ENCODE measurements at places on chromosomes 1 and 21.

DNA sequence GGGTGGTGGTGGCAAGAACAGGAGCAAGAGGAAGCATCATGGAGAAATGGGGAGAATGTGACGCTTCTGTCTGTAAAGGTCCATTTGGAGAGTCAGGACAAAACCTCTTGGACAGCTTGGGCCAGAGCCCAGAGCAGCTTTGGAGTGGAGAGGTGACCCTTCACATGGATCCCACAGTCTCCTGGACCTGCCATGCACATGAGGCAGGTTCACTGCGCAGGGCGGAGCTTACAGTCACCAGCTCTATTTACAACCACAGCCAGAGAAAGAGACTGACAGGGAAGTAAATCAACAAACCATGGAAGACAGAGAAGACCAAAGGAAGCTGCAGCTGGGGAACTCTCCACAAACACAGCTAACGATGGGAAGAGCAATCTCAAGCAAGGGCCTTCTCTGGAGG, 828 bp upstream of the RGS8 start:
- no peak for DNase-seq

- no peak for DNase-seq
Observed at GRCh38 chr1:35481229-35481628, 76.0 kb downstream of the KIAA0319L start.

DNA sequence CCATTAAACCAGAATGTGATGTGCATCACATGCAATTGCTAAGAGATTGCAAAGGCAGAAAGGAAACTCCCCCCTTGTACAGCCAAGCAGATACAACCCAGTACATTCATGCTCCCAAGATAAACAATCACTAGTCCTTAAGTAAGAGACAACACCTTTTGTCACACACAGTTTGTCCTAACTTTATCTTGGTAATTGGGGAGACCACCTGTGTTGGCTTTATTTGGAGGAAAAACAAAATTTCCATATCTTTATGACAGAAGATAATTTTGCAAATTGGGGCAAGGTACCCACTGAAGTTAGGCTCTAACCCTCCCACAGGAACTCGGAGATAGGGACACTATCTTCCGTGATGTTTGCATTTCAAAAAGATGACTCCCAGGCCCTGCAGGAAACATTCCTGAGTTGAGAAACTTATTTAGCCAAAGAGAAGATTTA, 175.0 kb upstream of the TNR start:
- no peak for DNase-seq

DNA sequence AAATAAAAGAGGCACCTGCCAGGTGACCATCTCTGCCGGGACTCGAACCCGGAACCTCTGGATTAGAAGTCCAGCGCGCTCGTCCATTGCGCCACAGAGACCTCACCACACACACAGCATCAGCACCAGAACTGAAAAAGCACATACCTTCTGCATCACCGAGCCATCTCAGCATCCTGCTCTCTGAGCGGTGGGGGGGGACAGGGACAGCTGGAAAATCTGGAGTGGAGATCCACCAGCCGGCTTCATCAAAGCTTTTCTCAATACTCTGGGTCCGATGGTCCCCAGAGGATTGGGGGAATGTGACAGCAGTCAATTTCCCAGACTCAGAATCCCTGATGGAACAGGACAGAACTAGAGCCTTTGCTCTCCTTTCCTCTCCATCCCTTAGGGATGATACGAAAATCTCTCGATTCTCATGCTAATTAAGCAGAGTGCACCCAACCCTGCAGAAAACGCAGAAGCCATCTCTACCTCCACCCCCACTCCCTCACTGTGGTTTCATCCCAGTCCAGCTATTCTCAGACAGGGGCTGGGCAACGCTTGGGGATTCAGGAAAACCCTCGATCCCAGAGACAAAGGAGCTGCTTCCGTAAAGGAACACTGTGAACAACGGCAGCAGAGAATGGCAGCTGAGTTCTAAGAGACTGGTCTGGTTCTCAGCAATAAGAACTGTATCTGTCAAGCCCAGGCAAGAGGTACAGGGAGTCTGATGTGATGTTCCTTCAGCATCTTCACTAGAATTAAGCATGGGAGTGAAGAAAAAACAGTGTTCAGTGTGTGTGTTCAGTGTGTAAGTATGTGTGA, 29.6 kb upstream of the CADM3 start:
- DNase-seq: no peak

- no peak for DNase-seq
Observed at GRCh38 chr1:53183095-53183990, 13.3 kb upstream of the CPT2 start.

DNA sequence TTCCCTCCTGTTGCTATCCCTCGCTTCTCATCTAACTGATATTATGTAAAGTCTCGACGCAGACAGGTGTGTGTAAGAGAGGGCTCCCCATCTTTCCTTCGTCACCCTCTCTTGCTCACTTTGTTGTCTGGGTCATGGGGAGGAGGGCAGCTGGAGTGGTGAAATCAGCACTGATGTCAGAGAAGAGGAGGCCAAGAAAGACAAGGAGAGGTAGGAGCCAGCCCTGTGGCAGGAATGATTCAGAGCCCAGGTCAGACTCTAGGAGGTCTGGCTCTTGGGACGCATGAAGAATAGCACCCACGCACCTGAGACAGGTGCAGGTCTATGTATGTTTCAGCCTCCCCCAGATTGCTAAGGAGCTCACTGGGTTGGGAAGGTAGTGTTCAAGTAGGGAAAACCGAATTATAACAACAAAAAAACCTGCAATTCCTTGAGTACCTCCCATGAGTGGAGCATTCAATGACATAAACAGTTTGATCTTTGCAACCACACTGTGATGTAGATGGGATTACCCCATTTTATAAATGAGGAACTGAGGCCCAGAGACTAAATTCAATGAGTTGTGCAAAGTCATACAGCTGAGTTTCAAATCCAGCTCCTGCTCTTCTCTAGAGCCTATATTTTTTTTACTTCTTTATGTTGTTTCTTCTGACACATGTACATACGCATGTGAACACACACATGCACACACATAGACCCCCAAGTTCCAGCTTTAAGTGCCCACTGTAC, 10.4 kb downstream of the NUAK2 start:
- DNase-seq: no peak

DNA sequence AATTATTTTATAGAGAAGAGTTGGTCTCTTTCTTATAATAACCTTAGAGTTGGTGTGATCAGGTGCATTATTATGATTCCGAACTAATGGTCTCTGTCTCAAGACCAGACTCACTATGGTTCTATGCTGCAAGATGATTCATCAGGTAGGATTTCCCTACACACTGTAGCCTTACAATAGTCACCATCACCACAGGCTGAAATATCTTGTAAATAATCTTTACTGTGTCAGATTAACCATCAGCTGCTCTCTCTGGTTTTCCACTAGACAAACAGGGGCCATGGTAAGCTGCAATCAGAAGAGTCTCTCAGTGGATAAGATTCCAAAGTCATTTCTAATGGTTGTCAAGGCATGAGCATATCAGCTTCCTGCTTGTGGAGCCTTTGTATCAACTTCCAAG, 4.4 kb upstream of the GBP4 start:
- DNase-seq: no peak

GRCh38 chr1:226629896-226630550, 81.5 kb downstream of the STUM start:
- peak; percentile 0 for DNase-seq

GRCh38 chr1:147341246-147341645, 98.8 kb downstream of the CHD1L start:
- DNase-seq: no peak

- no peak for DNase-seq
Observed at GRCh38 chr1:231611851-231612250, 14.7 kb upstream of the DISC1 start.

DNA sequence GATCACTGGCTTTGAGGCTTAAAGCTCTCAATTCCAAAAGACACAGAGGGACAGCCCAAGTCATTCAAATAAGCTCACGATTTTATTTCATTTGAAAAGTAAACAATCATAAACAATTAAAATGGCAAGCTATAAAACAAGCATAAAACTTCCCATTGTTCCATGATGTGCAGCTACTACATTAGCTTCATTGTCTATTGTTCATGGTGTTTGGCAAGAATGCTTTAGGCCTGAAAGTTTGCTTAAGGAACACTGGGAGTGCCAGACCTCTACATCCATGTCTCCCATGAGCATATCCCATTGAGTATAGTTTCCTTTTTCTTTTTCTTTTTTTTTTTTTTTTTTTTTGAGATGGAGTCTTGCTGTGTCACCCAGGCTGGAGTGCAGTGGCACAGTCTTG, 286.1 kb upstream of the ESRRG start:
- no peak for DNase-seq

DNA sequence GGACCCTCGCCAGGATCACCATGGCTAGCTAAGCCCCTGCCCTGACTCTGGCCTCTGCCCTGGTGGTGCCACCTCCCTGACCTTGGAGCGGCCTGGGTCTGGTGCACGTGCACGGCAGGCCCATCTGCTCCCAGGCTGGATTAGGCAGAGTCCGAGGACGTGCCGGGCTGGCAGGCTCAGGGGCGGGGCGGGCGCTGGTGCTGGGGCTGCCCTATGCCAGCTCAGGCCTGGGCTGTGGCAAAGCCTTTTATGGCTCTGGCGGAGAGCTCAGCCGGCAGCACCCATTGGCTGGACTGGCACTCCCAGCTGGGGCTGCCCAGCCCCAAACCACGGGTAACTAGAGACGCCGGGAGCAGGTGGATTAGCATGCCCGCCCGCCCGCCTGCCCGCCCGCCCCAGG, 17.1 kb upstream of the EDN2 start:
- no peak for DNase-seq

DNA sequence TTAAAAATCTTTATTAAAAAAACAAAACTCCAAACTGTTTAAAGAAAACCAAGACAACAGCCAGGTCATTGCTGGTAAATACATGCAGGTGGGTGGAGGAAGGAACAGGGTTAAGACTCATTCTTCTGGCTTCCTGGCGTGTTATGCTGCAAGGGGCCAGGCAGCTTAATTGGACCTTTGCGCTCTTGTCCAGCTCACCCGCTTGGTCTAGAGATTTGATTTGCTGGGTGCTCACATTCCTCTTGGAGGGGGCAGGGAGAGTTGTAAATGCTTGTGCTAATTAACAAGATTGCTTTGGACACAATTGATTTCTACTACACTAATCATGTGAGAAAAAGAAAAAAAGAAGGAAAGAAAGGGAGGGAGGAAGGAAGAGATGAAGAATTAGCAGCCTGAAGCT, 10.5 kb downstream of the CEP104 start:
- DNase-seq: no peak

DNA sequence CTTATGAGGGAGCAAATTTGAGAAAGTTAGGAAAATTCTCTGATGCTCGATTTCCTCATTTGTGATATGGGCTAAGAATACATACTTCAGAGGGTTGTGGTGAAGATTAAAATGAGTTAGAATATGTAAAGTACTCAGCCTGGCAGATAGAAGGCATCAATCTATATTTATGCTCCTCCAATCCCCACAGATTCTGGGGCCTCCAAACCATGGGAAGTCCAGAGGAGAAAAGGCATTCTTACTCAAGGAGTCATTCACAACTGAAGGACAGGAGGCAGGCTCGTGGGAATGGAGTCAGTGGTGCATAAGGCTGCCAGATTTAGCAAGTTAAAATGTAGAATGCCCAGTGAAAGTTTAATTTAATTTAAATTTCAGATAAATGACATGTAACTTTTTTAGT, 330.0 kb upstream of the POU3F1 start:
- no peak for DNase-seq

DNA sequence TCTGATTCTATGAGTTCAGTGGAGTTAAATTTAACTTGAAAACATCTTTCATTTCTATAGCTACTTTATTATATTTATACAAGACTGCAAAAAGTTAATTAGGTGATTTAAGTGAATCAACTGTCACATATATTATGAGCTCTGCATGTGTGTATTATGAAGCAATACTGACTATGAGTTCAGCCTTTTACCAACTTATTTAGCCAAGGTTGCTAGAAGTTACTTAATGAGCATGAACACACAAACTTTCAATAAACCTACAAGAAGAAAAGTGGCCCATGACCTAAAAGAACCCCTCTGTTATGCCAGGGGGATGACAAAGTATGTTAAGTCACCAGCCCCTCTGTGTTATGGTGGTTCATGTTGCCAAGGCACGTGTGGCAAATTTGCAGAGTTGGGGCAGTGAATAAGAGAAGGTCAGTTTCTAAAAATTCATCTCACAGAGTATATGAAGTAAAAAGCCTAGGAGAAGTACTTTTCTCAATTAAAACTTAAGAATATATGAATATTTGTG, 86.7 kb upstream of the LYPLAL1 start:
- no peak for DNase-seq

GRCh38 chr1:55833529-55834091, 618.4 kb upstream of the USP24 start:
- no peak for DNase-seq

GRCh38 chr1:52967666-52968065, 40.6 kb downstream of the SCP2 start:
- no peak for DNase-seq

GRCh38 chr1:22587247-22587646, 24.0 kb downstream of the EPHA8 start:
- DNase-seq: no peak
